DMS153 (cell line): ENCODE measurements at places on chromosomes 4 and X.

DNA sequence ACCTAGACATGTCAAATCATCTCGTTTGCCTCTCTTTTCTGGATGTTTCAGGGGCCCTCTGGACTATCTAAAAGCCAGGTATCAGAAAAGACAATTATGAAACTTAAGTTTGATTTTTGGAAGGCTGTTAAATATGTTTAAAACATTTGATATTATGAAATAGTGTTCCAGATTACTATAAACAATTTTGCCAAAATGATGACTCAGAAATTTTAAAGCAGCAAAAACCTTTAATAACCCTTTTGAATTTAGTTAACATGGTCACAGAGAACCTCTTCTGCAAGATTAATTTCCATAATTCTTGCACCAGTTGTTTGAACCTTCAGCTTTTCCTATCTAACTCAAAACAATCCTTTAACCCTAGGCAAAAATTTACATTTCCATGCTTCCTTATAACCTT is 18.8 kb upstream of the FAM47E start:
- DNase-seq, result no peak

DNA sequence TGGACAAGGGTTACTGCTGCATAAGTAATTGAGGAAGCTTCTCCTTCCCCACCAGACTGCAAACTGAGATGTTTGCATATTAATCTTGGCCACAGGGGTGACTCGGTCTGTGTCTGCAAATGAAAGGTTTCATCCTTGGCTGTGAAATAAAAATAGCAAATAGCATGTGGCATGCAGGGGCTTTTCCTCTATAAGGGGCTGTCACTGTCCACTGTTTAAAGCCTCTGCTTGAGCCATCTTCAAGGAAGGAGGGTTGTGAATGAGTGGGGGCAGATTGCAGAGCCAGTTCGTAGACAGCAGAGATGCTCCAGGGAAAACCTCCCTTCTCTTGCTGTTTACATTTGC is 33.3 kb downstream of the TMSB4X start:
- no peak for DNase-seq

DNA sequence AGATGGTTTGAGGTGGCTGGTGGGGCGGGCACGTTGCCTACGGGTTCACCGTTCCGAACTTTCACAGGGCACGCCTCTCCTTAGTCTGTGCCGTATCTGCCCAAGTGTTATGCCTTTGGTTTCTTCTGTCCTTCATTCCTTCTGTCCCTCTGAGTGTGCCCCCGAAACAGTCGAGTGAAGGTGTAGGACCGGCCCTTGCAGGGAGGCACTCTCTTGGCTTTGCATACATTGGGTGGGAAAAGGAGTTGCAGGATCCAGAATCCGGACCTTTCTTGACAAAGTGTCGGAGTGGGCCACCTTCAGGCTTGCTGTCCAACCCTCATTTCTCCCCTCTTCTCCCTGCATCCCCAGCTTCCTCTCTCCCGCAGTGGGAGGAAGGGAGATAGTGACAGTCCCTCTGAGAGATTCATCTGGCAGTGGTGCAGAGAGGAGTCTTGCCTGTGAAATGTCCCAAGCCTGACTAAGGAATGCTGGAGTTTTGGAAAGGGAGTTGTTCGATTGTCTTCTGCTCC is 569 bp downstream of the ARFIP1 start:
- no peak for DNase-seq

DNA sequence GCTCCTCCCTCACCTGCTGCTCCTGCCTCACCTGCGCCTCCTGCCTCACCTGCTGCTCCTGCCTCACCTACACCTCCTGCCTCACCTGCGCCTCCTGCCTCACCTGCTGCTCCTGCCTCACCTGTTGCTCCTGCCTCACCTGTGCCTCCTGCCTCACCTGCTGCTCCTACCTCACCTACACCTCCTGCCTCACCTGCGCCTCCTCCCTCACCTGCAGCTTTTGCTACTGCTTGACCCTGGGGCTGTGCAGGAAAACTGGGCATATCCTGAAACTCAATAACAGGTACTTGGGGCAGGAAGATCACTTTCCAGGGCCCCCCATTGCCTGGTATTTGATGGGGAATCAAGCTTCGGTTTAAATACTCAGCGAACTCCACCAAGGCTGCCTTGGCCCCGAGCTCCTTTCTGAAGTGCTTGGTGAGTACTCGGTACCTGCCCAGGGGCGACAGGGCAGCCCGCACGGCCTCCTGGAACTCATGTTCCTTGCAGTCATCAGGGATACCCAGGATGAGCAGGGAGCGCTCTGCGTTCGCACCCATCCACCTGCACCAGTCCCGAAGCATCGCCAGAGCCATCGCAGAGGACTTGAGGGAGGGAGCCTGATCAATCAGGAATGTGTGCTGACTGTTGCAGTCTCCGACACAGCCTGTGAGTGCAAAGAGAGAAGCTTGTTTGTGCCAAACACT is 2.7 kb downstream of the PNMA6E start:
- DNase-seq, result peak; percentile 11

DNA sequence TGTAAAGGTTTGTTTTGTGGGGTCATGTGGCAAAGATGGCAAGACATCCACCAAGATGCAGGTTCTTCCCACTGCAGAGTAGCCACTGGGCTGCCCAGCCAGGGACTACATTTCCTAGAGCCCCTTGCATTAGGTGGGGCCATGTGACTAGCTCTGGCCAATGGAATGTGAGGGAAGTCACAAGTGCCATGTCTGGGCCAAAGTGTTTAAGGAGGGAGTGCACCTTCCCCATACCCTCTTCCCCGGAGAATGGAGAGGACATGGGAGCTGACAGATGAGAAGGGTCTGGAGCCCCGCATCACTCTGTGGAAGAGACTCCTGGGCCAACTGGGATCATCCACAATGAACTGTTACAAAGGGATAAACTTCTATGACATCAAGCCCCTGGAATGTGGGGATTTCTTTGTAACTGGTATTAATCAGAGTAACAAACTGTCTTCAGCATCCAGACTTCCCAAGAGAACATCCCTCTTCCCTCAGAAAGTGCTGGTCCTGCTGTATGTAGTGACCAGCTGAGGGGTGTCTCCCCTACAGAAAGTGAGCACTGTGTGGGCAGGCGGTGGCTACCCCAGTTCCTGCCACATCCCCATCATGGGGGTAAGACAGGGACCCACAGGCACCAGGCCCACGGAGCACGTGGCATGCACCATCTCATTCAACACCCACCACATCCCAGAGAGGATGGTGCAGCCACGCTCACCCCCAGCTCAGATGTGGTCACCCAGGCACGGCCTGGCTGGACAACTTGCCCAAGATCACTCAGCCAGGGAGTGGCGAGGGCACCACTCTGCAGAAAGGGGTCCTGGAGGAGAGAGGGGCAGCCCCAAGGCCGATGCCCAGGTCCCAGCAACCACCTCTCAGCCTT is 10.9 kb downstream of the PPP2R2C start:
- DNase-seq, result no peak

GRCh38 chr4:173318240-173318639 is 15.9 kb downstream of the HMGB2 start:
- no peak for DNase-seq

- DNase-seq, result no peak
These were observed 63.8 kb upstream of the SLC4A4 start for GRCh38 chr4:71275004-71275403.

GRCh38 chr4:48187813-48188212 is 53.8 kb upstream of the TXK start:
- no peak for DNase-seq

DNA sequence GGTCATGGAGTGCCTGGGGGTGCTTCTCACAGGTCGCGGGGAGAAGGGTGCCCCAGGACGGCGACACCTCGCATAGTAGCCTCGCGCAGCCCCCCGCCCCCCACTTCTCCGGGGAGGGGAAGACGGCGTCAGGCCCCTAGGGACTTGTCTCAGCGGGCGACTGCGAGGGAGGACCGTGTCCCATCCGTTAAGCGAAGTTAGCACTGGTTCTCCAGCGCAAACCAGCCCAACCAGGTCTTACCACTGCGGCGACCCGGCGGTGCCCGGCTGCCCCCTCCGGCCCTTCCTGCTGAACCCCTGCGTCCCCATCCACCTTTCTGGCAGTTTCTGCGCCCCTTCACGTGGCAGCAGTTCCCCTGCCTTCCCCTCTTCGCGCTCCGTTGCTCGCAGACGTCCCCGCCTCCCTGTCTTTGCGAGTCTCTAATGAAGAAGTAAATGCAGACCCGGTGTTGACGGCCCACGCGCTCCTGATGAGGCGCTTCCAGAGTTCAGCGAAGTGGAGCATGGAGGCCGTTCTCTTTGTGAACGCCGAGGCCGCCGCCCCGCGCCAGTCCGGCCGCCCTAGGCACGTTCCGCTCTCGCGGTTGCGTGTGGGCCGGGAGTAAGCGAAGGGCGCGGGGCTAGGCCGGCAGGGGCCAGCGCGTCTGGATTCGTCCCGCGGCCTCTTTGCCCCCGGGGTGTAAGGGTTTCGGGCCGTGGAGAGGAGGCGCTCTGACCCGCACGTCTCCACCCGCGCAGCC is 3.0 kb downstream of the SLIT2 start:
- no peak for DNase-seq

GRCh38 chr4:133584714-133585113 is 435.6 kb downstream of the PCDH10 start:
- no peak for DNase-seq

DNA sequence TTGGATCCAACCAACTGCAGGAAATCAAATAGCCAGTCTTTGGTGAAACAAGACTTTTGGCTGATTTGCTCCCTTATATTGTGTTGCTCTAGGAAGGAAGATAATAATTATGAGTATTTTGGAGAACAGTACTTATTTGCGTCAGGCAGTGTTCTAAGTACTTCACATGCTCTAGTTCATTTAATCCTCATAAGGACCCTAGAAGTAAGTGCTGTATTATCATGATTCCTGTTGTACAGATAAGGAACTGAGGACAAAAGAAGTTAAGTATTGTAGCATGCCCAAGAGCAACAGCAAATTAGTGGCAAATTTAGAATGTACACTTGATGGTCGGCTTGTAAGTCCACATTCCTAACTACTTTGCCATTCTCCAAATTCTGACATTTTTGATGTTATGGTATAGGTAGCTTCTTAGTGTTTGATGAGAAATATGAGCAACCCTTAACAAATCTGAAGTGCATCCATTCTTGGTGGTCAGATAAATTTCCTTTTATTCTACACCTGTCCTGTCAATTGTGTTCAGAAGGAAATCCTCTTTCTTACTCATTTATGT is 72.0 kb downstream of the SPRY1 start:
- no peak for DNase-seq

- no peak for DNase-seq
These were observed 240.5 kb upstream of the POF1B start for GRCh38 chrX:85619962-85620361.

- DNase-seq, result no peak
These were observed 285.9 kb upstream of the EMCN start for GRCh38 chr4:100803751-100804150.

DNA sequence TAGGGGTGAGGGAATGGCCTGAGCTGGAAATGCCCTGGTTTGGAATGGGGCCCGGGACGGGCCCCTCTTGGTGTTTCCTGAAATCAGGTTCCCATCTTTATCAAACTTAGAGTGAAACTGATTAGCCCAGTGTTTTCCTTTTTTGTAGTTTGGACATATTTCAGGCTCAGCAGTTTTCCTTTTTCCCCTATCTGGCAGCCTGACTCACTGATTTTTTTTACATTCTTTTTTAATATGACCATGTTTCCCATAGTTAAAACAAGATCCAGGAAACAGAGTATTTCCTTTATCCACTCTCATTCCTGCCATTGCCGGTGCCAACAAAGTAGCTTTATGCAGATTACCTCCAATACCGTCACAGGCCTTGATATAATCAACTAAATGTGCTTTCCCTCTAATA is 20.5 kb upstream of the C4orf17 start:
- DNase-seq, result no peak

- DNase-seq, result no peak
These were observed 405.0 kb downstream of the AFF2 start for GRCh38 chrX:148905400-148905799.

DNA sequence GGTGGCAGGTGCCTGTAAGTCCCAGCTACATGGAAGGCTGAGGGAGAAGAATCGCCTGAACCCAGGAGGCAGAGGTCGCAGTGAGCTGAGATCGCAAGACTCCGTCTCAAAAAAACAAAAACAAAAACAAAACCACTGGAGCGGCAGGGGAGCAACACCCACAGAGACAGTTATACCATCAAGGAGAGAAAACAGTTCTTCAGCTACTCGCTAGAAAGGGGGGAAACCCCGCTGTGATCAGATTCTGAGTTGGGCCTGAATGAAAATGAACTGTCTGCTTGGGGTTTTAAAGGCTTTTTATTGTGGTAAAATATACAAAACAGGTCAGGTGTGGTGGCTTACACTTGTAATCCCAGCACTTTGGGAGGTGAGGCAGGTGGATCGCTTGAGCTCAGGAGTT is 16.8 kb upstream of the IRAK1 start:
- DNase-seq, result no peak

DNA sequence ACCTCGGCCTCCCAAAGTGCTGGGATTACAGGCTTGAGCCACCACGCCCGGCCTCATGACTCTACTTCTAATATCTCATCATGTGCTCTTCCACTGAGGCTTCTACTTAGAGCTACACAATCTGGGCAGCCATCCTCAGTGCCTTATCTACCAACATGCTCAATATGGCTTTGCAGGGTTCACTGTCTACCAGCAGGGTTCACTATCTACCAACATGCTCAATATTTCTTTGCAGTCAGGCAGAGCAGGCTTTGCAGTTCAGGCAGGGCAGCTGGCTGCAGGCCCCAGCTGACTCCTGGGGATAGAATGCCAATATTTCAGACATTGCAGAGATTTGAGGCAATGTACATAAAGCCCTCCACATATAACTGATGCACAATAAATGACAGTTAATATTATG is 47.5 kb downstream of the PKD2 start:
- DNase-seq, result no peak

GRCh38 chr4:95304898-95305297 is 243.9 kb downstream of the UNC5C start:
- DNase-seq, result no peak

DNA sequence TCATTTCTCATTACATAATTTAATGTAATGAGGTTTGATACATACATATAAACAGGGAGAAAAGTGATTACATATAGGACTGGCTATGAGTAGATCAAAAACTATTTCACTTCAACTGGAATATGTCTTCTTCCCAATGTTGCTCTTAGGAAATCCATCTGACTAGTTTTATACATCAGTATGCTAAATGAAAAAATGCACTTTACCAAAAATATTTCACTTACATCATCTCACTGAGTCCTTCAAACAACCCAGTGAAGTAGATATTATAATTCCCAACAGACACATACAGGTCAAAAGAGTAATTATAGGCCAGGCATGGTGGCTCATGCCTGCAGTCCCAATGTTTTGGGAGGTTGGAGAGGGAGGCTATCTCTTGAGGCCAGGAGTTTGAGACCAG is 215.9 kb downstream of the MID1 start:
- no peak for DNase-seq

DNA sequence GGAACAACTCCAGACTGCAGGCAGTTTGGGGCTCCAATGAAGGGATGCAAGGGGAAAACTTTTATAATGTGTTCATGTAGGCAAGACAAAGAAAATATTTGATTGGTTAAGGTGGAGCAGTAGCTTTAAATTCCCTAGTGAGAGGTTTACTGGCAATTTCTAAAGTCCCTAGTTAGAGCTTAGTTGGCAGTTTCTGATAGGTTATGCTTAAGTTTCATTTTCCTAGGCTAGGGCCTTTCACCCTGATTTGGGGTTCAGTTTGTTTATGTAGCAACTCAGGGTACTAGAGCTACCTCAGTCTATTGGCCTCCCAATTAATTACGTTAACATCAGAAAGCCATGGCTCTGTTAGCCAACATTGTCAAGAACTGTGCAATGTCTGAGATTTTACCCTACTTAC is 14.6 kb downstream of the BBS12 start:
- no peak for DNase-seq
